ENCODE measurements at places on chromosomes 6 and 20.

DNA sequence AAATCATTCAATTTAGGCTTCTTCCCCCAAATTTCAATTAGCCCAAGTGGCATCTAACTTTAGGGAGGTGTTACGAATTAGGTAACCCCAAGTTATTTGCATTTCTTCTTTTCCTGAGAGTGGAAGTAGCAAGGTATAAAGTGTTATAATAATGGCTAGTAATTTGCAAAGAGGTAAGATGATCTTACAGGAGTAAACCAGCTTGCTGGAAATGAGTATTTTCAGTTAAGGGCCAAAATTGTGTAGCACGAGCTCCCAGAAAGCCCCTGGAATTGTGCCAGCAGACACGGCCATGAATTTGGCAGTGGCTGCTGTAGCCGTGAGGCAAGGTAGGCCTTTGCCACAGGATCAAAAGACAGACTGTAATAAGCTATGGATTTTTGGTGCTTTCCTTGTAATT is 38.0 kb downstream of the CITED2 start:
- no peak for DNase-seq

- DNase-seq, result no peak
These were observed 24.6 kb downstream of the SLCO4A1 start for GRCh38 chr20:62666736-62667529.

GRCh38 chr6:148044261-148044751 is 298.3 kb upstream of the SASH1 start:
- DNase-seq, result no peak

- no peak for DNase-seq
These were observed 3.0 kb downstream of the THBS2 start for GRCh38 chr6:169250660-169251059.

GRCh38 chr6:159908979-159909378 is 18.2 kb downstream of the MAS1 start:
- DNase-seq, result no peak

- DNase-seq, result no peak
These were observed 125.0 kb downstream of the GJA1 start for GRCh38 chr6:121560476-121560875.

- DNase-seq, result no peak
These were observed 532.7 kb downstream of the BCKDHB start for GRCh38 chr6:80639181-80639629.

- no peak for DNase-seq
These were observed 50.5 kb upstream of the LTV1 start for GRCh38 chr6:143792402-143793279.

- no peak for DNase-seq
These were observed 12.8 kb upstream of the ULBP3 start for GRCh38 chr6:150081702-150082101.

DNA sequence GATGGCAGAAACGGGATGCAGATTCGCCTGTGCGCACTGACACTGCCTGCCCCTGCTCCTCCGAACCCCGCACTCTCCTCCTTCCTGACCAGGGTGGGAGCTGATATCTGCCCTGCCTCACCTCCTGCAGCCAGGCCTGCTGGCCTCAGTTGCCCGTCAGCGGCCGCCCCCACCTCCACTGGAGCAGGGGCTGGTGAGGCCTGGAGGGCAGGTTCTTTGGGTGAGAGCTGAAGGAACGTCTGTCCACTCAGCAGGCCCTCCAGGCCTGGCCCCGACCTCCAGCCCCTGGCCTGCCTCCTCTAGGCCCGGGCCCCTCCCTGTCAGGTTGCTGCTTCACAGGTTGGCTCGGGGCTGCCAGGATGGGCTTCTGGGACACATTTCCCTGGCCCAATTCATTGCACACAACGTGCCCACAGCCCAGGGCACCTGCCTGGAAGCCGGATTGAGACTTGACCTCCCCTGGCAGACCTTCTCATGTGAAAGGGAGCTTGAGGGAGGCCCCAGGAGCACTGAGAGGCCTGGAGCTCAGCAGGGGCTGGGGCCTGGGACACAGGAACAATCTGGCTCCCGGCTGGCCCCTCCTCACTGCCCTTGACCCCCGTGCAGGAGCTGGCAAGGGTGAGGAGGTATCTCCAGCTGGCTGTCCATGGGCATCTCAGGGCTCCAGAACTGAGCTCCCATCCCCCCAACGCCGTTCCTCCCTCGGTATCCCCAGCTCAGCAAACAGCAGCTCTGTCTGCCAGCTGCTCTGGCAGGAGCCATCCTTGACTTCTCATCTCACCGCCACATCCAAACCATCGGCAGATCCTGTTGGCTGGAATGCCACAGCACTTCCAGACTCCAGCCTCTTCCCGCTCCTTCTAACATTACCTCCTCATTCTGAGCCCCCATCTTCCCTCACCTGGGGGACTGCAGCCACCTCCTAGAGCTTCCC is 39.5 kb downstream of the SPDEF start:
- no peak for DNase-seq

DNA sequence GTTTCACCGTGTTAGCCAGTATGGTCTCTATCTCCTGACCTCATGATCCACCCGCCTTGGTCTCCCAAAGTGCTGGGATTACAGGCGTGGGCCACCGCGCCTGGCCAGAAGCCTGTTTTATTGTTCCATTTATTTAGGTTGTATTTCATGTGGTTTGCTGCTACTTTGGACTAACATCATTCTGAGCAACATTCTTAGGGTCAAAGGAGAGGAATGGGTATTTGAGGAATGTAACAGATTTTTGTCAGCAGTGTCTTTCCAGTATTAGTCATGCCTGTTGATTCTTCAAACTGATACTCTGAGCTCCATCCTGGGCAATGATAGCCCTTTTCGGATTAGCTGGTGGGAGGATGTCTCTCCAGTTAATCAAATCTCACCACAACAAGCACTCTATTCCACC is 213.0 kb upstream of the CITED2 start:
- no peak for DNase-seq

DNA sequence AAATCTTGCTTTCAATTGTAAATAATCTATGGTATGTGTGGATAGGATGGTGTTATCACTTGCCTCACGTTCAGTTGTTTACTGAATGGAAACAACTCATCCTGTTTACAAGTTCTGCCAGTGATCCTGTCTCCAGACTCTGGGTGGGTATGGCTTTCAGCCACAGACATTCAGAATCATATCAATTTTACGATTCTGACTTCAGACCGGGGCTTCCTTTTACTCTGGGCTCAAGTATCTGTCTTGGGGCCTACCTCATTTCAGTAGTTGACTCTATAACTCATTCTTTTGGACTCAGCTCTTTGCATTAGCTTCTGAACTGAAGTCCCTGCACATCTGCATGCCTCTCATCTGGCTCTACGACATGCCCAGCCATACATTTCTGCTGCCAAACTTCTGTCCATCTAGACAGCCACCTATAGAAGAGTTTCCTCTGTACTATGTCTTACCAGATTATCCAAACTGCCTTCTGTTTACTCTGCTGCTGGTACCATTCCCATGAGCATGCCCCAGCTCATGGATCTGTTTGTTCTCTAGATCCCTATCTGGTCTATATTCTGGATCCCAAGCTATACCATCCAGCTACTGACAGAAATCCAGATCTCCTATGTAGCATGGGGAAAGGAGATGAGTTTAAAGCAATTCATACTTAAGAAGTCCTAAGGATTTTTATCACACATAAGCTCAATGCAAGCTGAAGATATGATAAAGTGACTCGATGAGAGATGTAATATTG is 34.3 kb downstream of the FYN start:
- DNase-seq, result no peak
